ENCODE measurements at places on chromosomes 12 and 14. TPM values are rescaled to one million over a fixed set of nuclear protein-coding genes. Genes with fewer than 3 reads are reported as not detected.

- peak; percentile 20 for DNase-seq
These were observed 234.7 kb upstream of the E2F7 start for GRCh38 chr12:77299910-77300669.

GRCh38 chr12:65171870-65172269 lies 2.5 kb downstream of the LEMD3 start:
- DNase-seq, result no peak

GRCh38 chr12:113332688-113333417 lies 2.1 kb downstream of the SLC8B1 start:
- DNase-seq, result no peak

DNA sequence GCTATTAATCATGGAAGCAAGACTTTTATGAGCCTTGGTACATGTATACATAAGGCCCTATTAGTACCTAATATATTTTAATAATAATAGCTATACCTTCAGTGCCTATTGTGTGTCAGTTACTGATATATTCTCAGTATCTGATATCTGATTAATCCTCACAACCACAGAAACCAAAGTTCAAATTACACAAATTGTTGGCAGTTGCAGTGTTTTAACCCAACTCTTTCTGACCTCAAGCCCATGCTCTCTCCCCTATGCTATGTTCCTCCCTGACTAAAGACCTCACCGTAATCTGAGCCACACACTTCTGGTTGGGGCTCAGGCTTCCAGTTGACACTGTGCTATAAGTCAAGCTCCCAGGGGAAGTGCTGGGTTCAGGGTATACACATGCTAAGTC lies 214.4 kb downstream of the SPTSSA start:
- no peak for DNase-seq

Gene TNS2
- 5.1 TPM for total RNA-seq

Gene MYH6
- total RNA-seq, result not detected

Data from Caki2 (cell line).